ENCODE measurements at places on chromosomes 6 and 20. TPM values are rescaled to one million over a fixed set of nuclear protein-coding genes. Genes with fewer than 3 reads are reported as not detected.

CTCFL gene
- not detected for total RNA-seq

PLN gene
- not detected for total RNA-seq

DOP1A gene
- 2.1 TPM for total RNA-seq

JPH2 gene
- total RNA-seq, result 0.83 TPM

GPX5 gene
- total RNA-seq, result not detected

TDRD6 gene
- total RNA-seq, result not detected

OXT gene
- not detected for total RNA-seq

C20orf141 gene
- not detected for total RNA-seq

NRM gene
- 22.2 TPM for total RNA-seq

MYMX gene
- total RNA-seq, result not detected

XKR7 gene
- total RNA-seq, result not detected

TENT5A gene
- total RNA-seq, result 1.1 TPM

ENPP3 gene
- total RNA-seq, result not detected
